ENCODE measurements at places on chromosomes 13 and 19.

GRCh38 chr19:4660993-4661392 lies 9.1 kb downstream of the MYDGF start:
- peaks cover 5% of the 10 kb centered on the region for H3K4me1 ChIP-seq
- H3K4me3 ChIP-seq = no peak overlapping the region
- H3K27ac ChIP-seq = no peak overlapping the region
- H3K27me3 ChIP-seq = no peaks in the 10 kb centered on the region
- H3K36me3 ChIP-seq = peaks cover 91% of the 10 kb centered on the region

- peaks cover 40% of the 10 kb centered on the region for H3K4me1 ChIP-seq
- peaks cover 59% of the 10 kb centered on the region for H3K36me3 ChIP-seq
- peak; percentile 49 for DNase-seq
- no peaks in the 10 kb centered on the region for H3K27me3 ChIP-seq
These were observed 5.1 kb downstream of the CHMP2A start for GRCh38 chr19:58549664-58550361.

- no peak for DNase-seq
- H3K36me3 ChIP-seq = peaks cover 6% of the 10 kb centered on the region
- no peak overlapping the region for H3K27ac ChIP-seq
- no peak overlapping the region for H3K4me3 ChIP-seq
These were observed 43.2 kb downstream of the BBC3 start for GRCh38 chr19:47187797-47188196.

- H3K27me3 ChIP-seq = peaks cover 42% of the 10 kb centered on the region
- no peak overlapping the region for H3K27ac ChIP-seq
- H3K4me1 ChIP-seq = peaks cover 6% of the 10 kb centered on the region
- peak overlapping the region; percentile 26 for H3K4me3 ChIP-seq
- DNase-seq = no peak
These were observed 20.8 kb downstream of the NOVA2 start for GRCh38 chr19:45952686-45953505.

GRCh38 chr19:10565028-10565566 lies 713 bp downstream of the KRI1 start:
- peak overlapping the region; percentile 92 for H3K4me3 ChIP-seq
- peak; percentile 73 for DNase-seq
- H3K27ac ChIP-seq = peak overlapping the region; percentile 89
- peaks cover 21% of the 10 kb centered on the region for H3K36me3 ChIP-seq
- no peaks in the 10 kb centered on the region for H3K27me3 ChIP-seq

GRCh38 chr13:78437781-78438180 lies 165.6 kb downstream of the POU4F1 start:
- H3K27ac ChIP-seq = no peak overlapping the region
- H3K36me3 ChIP-seq = no peaks in the 10 kb centered on the region
- DNase-seq = no peak
- H3K27me3 ChIP-seq = no peaks in the 10 kb centered on the region

- DNase-seq = no peak
- H3K4me1 ChIP-seq = no peaks in the 10 kb centered on the region
- no peak overlapping the region for H3K4me3 ChIP-seq
These were observed 100.6 kb upstream of the PABPC3 start for GRCh38 chr13:24995225-24995804.

- no peak overlapping the region for H3K27ac ChIP-seq
- no peak overlapping the region for H3K4me3 ChIP-seq
- H3K36me3 ChIP-seq = no peaks in the 10 kb centered on the region
- no peaks in the 10 kb centered on the region for H3K4me1 ChIP-seq
- no peak for DNase-seq
These were observed 3.9 kb upstream of the CD209 start for GRCh38 chr19:7751157-7751783.

GRCh38 chr13:54958781-54959180 lies 1930.2 kb downstream of the OLFM4 start:
- no peaks in the 10 kb centered on the region for H3K4me1 ChIP-seq
- no peaks in the 10 kb centered on the region for H3K36me3 ChIP-seq
- no peak overlapping the region for H3K4me3 ChIP-seq
- DNase-seq = no peak
- H3K27ac ChIP-seq = no peak overlapping the region

DNA sequence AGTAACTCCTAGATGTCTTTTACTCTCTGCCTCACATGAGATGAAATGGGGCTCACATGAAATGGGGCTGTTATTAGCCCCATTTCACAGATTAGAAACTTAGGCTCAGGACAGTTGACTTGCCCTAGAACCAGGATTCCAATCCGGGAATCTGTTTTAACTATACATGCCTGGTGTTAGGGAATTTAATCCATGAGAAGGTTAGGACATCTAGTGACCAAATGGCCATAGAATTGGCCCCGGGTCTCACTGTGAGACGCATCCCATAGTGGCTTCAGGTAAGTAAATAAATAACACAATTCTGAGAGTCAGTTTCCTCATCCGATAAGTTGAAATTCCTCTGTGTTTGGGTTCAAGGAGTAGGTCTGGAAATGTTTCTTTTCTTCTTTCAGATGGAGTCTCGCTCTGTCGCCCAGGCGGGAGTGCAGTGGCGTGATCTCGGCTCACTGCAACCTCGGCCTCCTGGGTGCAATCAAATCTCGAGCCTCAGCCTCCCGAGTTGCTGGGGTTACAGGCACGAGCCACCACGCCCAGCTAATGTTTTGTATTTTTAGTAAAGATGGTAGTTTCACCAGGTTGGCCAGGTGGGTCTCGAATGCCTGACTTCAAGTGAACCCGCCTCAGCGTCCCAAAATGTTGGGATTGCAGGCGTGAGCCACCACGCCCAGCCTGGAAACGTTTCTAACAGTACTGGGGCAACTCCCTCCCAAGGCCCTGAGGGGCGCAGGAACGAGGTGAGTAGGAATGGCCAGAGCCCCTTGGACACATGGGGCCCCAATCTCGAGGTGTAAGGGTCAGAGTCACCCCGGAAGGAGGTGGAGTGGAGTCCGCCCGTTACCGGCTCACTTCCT lies 1.2 kb upstream of the ZNF574 start:
- peaks cover 29% of the 10 kb centered on the region for H3K4me1 ChIP-seq
- H3K36me3 ChIP-seq = peaks cover 15% of the 10 kb centered on the region
- peak overlapping the region; percentile 92 for H3K27ac ChIP-seq
- peaks cover 11% of the 10 kb centered on the region for H3K27me3 ChIP-seq

GRCh38 chr19:42846597-42846996 lies 32.9 kb downstream of the PSG1 start:
- no peaks in the 10 kb centered on the region for H3K27me3 ChIP-seq
- no peak overlapping the region for H3K4me3 ChIP-seq
- H3K27ac ChIP-seq = no peak overlapping the region

- H3K4me3 ChIP-seq = peak overlapping the region; percentile 7
- peak overlapping the region; percentile 19 for H3K27ac ChIP-seq
- H3K36me3 ChIP-seq = no peaks in the 10 kb centered on the region
- H3K4me1 ChIP-seq = peaks cover 23% of the 10 kb centered on the region
- H3K27me3 ChIP-seq = no peaks in the 10 kb centered on the region
These were observed 368.4 kb downstream of the KLF12 start for GRCh38 chr13:73765651-73766384.

- no peak overlapping the region for H3K4me3 ChIP-seq
- no peak for DNase-seq
- no peak overlapping the region for H3K27ac ChIP-seq
- H3K36me3 ChIP-seq = no peaks in the 10 kb centered on the region
These were observed 388.1 kb downstream of the KCNRG start for GRCh38 chr13:50403311-50403710.

GRCh38 chr19:21947775-21948174 lies 63.0 kb downstream of the ZNF208 start:
- no peak for DNase-seq
- no peak overlapping the region for H3K4me3 ChIP-seq
- H3K4me1 ChIP-seq = no peaks in the 10 kb centered on the region
- H3K36me3 ChIP-seq = no peaks in the 10 kb centered on the region

DNA sequence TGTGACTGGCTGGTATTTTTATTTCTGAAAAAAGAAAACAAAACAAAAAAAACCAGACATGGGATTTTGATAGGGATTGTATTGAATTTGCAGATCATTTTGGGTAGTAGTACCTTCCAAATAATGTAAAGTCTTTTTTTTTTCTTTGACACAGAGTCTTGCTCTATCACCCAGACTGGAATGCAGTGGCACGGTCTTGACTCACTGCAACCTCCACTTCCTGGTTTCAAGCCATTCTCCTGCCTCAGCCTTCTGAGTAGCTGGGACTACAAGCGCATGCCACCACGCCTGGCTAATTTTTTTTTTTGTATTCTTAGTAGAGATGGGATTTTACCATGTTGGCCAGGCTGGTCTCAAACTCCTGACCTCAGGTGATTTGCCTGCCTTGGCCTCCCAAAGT lies 4.2 kb downstream of the ZNF101 start:
- no peak overlapping the region for H3K4me3 ChIP-seq
- peaks cover 19% of the 10 kb centered on the region for H3K4me1 ChIP-seq
- peaks cover 43% of the 10 kb centered on the region for H3K36me3 ChIP-seq
- no peaks in the 10 kb centered on the region for H3K27me3 ChIP-seq
- no peak for DNase-seq

- H3K27me3 ChIP-seq = no peaks in the 10 kb centered on the region
- no peaks in the 10 kb centered on the region for H3K36me3 ChIP-seq
- no peaks in the 10 kb centered on the region for H3K4me1 ChIP-seq
- no peak for DNase-seq
- H3K4me3 ChIP-seq = no peak overlapping the region
- no peak overlapping the region for H3K27ac ChIP-seq
These were observed 827.5 kb upstream of the PCDH20 start for GRCh38 chr13:62243106-62243505.

DNA sequence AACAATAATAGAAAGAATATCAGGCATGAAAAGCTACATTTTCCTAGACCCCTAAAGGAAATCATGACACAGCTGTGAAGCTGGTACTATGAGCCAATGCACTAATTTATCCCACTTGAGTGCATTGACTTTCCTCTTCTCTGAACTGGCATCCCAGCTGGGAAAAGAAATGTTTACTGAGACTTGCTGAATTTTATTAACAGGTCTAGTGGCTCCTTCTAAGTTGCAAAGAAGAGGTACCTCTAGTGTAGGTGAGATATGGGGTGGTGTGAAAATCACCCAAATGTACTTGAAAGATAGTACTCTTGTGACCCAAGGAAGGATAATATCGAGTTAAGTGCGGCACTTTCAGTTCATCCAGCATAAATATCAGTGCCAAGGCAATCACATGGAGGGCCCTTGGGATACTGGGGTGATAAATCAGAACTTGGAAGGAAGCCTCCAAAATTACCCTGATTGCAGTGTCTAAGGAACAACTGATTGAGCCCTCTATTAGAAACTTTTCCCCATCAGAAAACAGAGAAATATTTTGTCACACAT lies 369.2 kb downstream of the PCDH9 start:
- no peak for DNase-seq
- H3K27ac ChIP-seq = no peak overlapping the region
- H3K27me3 ChIP-seq = no peaks in the 10 kb centered on the region
- H3K4me1 ChIP-seq = no peaks in the 10 kb centered on the region
- no peak overlapping the region for H3K4me3 ChIP-seq

GRCh38 chr19:13262450-13262849 lies 112.2 kb downstream of the IER2 start:
- no peak overlapping the region for H3K4me3 ChIP-seq
- peaks cover 21% of the 10 kb centered on the region for H3K4me1 ChIP-seq
- no peaks in the 10 kb centered on the region for H3K36me3 ChIP-seq
- H3K27me3 ChIP-seq = no peaks in the 10 kb centered on the region

- no peak for DNase-seq
- no peak overlapping the region for H3K4me3 ChIP-seq
- no peak overlapping the region for H3K27ac ChIP-seq
- H3K4me1 ChIP-seq = no peaks in the 10 kb centered on the region
These were observed 4.6 kb upstream of the SCEL start for GRCh38 chr13:77530875-77531274.

- peak within 1 kb of the TSS; percentile 51 for H3K4me3 ChIP-seq
- no peaks in the 10 kb centered on the region for H3K36me3 ChIP-seq
- no peak for DNase-seq
These were observed at the start of gene PDX1 for GRCh38 chr13:27919934-27920676. PDX1 (plus strand) TSS chr13:27920000; CDS start chr13:27920139, 139 bp downstream.

DNA sequence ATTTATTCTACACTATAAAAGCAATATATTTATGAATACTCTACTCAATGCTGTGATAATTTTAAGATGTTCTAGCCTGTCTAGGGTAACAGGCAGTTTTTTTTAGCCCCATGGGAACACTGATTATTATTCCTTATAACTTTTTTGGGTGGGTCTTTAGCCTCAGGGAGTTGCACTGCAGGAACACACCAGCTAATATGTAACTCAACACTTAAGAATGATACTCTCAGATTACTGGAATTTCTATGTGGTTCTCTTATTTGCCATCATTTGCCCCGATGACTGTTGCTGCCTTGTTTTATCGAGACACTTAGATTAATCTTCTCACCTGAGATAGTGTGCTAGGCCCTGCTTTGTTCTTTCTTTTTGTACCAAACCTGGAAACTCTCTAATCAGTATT lies 396.9 kb upstream of the SLITRK1 start:
- no peak overlapping the region for H3K4me3 ChIP-seq
- DNase-seq = no peak
- no peak overlapping the region for H3K27ac ChIP-seq

DNA sequence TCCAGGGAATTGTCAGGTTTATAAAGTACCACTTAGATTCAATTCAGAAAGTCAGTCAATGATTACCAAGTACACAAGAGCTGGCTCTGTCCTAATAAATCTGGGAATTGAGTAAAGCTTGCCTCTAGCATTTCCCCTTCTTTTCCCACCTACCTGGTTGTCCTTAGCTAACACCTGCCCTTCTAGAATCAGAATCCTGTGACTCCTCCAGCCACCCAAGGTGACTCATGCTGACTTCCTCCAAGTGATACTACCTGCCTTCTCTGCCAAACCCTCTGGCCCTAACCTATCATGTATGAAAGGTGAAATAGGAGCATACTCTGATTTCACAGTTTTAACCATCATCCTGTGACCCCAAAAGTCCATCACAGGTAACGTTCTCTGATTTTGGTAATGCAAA lies 151.2 kb downstream of the DIAPH3 start:
- H3K27me3 ChIP-seq = no peaks in the 10 kb centered on the region
- H3K4me1 ChIP-seq = peaks cover 19% of the 10 kb centered on the region
- H3K4me3 ChIP-seq = no peak overlapping the region
- no peaks in the 10 kb centered on the region for H3K36me3 ChIP-seq
- DNase-seq = no peak
- H3K27ac ChIP-seq = no peak overlapping the region

DNA sequence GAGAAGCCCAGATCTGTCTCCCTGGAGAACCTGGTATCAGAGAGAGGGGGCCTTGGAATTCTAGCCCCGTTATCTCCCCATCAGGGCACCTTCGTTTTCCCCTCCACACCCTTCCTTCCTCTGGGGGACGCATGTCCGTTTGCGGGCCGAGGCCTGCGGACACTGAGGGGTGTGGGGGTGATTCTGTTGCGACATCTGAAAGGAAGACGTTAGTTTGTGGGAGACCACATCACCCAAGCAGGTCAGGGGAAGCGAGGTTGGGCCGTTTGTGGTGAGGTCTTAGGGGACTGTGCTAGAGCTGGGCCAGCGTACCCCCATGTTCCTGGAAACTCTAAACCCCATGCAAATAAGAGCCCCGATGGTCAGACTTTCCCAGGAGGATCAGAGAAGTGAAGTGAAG lies 3.7 kb upstream of the HSH2D start:
- no peaks in the 10 kb centered on the region for H3K4me1 ChIP-seq
- H3K36me3 ChIP-seq = no peaks in the 10 kb centered on the region
- H3K27ac ChIP-seq = no peak overlapping the region
- H3K27me3 ChIP-seq = peaks cover 11% of the 10 kb centered on the region
